GM03348 (cell line): ENCODE measurements at places on chromosomes 3 and 15.

- DNase-seq, result no peak
These were observed 1.4 kb upstream of the BHLHE40 start for GRCh38 chr3:4977853-4978203.

DNA sequence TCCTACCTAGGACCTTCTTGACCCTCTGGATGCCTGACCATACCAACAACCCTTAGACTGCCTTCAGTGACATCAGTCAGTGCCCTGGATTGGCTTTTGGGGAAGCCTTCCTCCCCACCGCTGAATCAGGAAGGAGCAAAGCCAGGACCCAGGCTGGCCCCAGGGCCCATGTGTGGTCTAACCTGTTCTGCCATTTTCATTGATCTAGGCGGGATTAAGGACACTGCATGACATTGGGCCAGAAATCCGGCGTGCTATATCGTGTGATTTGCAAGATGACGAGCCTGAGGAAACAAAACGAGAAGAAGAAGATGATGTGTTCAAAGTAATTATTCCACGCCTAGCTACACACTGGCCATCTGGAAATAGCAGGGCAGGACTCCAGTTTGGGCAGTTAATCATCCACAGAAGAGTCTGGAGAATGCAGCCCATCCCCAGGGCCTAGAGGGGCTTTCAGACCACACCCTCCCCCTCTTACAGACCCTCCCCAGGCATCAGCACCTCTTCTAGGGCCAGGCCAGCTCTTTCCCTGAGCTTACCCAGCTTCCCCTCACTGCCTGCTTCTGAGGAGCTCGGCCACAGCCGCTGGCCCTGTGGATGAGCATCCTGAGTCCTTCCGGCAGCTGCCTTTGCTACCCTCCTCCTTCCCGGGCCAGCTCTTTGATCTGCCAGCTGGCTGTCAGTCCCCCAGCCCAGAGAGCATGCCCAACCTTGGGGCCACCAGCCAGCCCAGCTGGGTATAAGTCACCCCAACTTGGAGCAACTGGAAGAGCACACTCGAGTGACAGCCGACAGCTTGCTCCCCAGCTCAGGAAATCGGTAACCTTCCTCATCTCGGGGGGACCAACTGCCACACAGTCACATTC lies 45.9 kb downstream of the CHDH start:
- DNase-seq, result no peak

GRCh38 chr3:181712553-181713279 lies 991 bp downstream of the SOX2 start:
- DNase-seq, result no peak

DNA sequence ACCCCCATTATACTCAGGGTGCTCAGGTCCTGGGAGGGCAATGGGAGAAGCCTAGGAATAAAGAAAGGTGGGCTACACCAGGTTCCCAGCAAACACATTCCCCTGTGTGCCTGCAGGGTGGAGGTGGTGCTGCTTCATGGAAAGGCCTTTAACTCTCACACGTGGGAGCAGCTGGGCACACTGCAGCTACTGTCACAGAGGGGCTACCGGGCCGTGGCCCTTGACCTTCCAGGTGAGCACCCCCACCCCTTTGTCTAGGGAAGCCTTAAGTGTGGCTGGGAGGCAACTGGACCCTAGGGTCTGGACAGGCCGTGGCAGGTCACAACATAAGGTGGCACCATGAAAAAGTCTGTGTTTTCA lies 3.3 kb downstream of the ABHD14A start:
- no peak for DNase-seq
